ENCODE measurements at places on chromosomes 3 and 15.

DNA sequence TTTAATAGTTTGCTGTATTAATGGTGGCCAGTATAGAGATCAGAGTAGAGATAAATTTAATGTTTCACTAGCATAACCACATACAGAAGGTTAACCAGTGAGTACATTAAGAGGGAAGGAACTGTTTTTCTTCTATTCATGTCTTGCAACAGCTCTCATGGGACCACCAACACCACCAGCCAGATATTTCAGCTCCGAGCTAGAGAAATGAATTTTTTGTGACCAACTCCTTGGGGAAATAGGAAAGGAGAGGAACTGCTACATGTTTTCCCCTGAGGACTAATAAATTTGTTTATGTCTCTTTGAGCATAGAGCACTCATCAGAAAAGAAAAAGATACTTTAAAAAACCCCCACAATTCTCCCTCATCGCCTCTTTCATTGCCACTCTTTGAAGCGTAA, 247.5 kb downstream of the MBNL1 start:
- DNase-seq: no peak

- no peak for DNase-seq
These were observed 175.0 kb downstream of the RPLP1 start for GRCh38 chr15:69627548-69628158.

- no peak for DNase-seq
These were observed 137.9 kb downstream of the NEO1 start for GRCh38 chr15:73190189-73190601.

GRCh38 chr15:93018574-93018973, 70.4 kb downstream of the RGMA start:
- DNase-seq: no peak

GRCh38 chr3:133478624-133479023, 78.8 kb downstream of the BFSP2 start:
- DNase-seq: no peak

GRCh38 chr3:142896996-142897395, 8.1 kb upstream of the PCOLCE2 start:
- DNase-seq: no peak

GRCh38 chr3:141955175-141955574, 78.7 kb downstream of the ATP1B3 start:
- DNase-seq: no peak

GRCh38 chr3:171186817-171187500, 160.4 kb upstream of the SLC2A2 start:
- no peak for DNase-seq

DNA sequence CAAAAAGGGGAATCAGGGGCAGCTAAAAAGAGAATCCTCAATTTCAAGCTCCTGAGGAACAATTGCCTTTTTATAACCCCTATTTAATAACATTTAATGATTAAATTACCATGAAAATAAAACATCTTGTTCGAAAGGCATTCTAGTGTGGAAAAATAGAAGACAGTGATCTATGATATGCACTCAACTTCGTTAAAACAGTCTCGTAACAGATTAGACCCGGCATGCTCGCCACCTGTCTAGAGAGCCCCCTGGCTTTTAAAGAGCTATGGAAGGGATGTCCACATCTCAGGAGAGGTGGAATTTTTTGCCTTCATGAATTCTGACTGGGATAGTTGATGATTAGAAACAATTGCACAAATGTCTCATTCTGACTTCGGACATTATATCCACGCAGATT, 153.7 kb upstream of the MDFIC2 start:
- no peak for DNase-seq

DNA sequence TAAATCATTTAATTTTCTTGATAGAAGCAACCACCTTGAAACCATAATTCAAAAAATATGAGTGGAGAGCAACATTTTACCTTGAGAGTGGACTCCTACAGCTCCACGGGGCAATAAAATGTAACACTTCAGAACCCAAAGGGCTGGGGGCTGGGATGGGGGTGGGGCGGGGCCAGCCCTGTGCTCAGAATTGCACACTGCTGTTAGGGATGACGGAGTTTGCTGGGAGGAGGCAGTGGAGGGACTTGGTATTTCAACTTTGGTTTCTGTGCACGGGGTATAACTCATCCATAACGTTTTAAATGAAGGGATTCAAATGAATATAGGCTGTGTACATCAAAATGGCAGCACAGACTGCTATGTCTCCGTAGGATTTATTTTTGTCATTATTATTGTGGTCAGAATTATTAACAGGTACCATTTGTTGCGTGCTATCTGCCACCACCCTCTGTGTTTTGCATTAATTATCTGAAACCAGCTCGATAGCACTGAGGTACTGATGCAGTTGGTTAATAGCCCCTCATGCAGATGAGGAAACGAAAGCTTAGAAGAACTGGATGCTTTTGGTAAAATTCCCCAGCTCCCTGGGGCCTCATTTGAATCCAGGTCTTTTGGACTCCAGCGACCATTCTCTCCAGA, 29.4 kb upstream of the WNT5A start:
- no peak for DNase-seq

DNA sequence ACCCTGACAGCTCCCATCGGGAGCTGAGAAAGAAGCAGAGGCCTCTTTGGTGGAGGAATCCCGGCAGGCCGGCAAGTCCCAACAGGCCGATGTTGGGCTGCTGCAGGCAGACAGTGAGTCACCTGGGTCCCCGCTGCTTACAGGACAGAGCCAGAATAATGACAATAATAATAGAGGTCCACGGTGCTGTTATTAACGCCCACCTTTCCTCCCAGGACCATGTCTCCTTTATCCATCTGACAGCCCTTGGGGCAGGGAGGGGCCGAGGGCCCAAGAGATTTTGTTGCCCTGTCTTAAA, 29.3 kb upstream of the MAGEF1 start:
- no peak for DNase-seq

DNA sequence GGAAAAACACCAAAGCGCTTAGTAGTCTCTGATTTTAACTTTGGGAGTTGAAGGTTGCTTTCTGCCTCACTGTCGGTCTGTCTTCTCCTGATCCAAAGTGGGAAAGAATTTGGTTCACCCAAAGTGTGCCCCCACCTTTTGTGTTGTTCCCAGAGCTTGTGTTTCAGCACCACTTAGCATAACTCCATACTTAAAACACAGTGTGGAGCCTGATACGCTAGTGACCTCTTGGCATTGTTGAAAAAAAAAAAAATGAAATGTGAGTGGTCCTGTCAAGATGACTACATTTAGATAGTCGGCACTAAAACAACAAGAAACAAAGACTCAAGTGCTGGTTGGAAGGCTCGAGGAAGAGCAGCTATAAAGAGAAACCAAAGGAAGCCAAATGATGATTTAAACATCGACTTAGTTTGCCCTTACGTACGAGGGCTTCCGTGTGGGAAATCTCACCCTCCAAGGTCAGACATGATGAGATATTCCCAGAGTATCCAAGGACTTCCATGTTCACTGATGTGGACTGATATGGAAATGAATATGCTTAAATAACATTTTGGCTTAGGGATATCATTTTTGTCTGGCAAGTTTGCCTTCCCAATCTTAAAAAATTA, 178.8 kb downstream of the MEIS2 start:
- DNase-seq: no peak

GRCh38 chr3:110533089-110533488, 538.5 kb upstream of the NECTIN3 start:
- no peak for DNase-seq

GRCh38 chr3:132679911-132680310, 19.8 kb downstream of the UBA5 start:
- DNase-seq: no peak

GRCh38 chr3:4351164-4351855, 48.1 kb downstream of the SETMAR start:
- peak; percentile 20 for DNase-seq

DNA sequence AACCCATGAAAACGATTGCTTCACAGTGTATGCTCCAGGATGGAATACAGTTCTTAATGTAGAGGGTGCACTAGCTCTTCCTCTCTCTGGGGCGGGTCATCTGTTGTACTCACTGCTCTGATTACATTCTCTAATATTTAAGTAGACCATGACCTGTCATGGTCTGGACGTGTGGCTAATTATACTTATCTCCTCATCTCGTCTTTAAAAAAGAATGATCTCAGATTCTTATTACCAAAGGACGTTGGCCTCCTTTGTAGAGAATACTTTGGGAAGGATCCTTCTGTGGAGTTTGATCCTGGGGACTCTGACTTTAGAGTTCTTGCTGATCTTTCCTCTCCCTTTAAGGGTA, 48.4 kb upstream of the TRAK1 start:
- no peak for DNase-seq

GRCh38 chr15:85752491-85752961, 42.2 kb downstream of the KLHL25 start:
- DNase-seq: no peak

DNA sequence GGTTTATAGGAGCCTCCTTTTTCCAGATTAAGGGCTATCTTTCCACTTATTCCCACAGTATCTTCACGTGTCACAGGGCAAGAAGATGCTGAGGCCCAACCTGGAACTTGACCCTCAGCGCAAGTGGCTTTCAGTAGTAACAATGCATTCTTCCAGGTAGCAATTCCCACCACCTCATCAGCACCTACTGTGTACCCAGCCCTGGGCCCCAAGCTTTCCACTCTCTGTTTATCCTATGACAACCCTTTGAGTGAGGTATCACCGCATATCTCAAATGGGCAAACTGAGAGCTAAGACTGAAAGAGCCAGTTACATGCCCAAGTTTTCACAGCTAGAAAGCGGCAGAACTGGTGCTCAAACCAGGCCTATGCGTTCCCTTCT, 88.2 kb downstream of the CPN2 start:
- no peak for DNase-seq

- no peak for DNase-seq
These were observed 117.5 kb downstream of the PDCD6IP start for GRCh38 chr3:33915796-33916546.

- DNase-seq: no peak
These were observed 38.7 kb downstream of the FAM174B start for GRCh38 chr15:92616621-92617548.

DNA sequence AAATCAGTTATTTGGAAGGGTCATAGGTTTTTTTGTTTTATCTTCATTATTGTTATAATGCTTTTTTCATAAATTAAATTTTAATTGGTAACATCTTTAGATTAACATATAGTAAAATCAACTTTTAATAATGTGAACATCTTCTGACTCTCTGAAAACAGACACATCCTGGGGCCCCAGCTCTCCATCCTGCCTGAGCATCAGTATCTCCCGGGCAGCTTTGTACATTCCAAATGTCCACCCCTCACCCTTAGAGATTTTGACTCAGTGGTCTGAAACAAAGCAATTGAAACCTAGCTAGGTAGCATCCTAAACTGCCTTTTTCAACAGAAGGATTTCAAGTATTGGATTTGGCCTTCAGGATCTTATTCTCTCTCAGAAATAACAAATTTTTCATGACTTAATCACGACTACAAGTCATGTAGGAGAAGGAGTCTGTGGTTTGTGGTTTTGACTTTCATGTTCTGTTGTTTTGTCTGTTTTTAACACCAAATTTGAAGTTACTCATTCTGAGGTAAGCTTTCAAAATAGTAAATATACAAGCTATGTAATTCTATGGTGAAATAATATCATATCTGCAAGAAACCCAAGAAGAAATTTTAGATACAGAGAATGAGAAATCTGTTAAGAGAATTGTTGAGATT, 147.3 kb upstream of the UBE2E2 start:
- DNase-seq: no peak

DNA sequence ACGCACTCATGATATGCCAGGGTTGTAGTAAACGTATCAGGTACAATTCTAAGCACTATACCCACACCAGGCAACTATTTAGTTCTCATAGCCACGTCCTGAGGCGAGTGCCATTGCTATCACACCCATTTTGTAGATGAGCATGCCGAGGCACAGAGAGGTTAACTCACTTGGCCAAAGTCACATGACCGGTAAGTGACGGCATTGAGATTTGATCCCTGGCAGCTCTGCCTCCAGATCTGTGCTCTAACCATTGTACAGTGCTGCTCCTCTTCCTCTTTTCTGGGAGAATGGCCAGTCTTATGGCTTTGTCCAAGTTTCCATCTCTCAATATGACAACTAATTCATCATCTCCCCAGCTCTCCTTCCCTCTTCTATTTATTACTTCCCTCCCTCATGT, 18.9 kb upstream of the ATP2B2 start:
- no peak for DNase-seq

DNA sequence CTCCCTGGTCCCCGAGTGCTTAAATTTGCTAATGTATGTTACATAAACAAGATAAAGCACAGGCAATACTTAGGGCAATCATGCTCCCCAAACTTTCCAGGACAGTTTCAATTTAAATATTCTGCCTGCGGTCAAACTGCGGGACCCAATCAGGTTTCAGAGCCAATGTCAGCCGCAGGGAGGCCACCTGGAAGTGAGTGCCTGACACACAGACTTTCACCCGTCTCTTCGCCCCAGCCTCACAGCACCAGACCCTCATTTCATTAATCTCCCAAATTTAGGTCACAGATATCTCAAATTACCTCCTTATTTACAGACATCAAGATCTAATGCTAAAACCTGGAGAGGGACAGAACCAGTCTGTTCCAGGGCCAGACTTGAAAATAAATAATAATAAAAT, 107.2 kb upstream of the ALDH1A3 start:
- DNase-seq: no peak

DNA sequence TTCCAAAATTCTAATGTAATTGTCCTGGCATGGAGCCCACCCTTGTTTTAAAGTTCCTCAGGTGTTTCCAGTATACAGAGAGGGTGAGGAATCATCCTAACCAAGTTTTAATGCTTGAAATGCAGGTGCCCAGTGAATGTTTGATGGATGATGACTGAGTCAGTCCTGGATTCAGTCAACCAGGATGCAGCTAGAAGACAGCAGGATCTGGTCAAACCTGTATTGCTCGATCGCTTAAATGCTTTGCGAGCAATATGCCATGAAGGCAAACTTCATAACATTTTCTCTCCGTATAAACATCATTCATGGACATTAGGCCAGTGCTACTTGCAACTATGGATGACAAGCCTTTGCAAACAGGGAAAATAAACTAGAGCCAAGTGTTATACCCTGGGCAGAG, 591.2 kb downstream of the RSL24D1 start:
- DNase-seq: no peak

GRCh38 chr3:16809993-16810392, 74.8 kb upstream of the PLCL2 start:
- DNase-seq: no peak

DNA sequence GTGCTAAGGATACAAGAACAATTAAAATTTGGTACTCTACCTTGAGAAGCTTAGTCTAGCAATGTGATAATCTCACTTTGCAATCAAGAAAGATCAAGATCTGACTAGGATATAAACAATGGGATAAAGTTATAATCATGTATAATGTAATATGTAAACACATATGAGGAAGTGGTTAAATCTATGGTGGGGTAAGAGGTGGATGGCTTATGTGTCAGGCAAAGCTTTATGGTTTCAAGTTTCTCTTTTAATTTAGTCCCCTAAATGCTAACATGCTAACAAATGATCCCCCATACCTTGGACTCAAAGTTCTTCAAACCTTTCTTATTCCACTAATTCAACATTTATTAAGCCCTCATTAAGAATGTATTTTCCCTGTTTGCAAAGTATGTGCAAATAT, 2.5 kb downstream of the RSL24D1 start:
- DNase-seq: no peak

DNA sequence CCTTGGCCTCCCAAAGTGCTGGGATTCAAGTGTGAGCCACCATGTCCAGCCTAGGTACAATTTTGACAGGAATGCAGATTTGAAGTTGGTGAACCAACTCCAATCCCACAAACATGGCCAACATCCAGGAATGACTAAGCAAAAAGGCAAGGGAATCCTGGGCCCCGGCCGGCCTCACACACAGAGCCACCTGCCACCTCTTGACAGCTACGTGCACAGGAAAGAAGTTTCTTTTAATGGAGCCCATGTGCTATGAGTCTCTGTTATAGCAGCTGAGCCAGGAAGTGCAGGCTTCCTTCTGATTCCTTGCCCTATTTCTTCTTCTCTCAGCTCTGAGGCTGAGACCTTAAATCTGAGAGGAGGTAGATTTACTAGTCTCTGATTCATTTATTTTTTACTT, 8.8 kb downstream of the TMEM40 start:
- DNase-seq: no peak

Data from stimulated activated CD4-positive, alpha-beta T cell treated with anti-CD3 and anti-CD28 coated beads, Interleukin-12 subunit alpha, Interleukin-12 subunit beta, amount 100 ng/mL, for 24 hours (primary cell).